ENCODE measurements at places on chromosomes 12 and 14. TPM values are rescaled to one million over a fixed set of nuclear protein-coding genes. Genes with fewer than 3 reads are reported as not detected.
A peak's percentile ranks its signal among the peaks of the same experiment; 100 is the strongest.

PMEL gene
- total RNA-seq = 0.40 TPM

GRCh38 chr12:57131896-57132744 is 3.8 kb downstream of the LRP1 start:
- no peak for DNase-seq

- no peak for DNase-seq
These were observed 28.0 kb upstream of the NCOR2 start for GRCh38 chr12:124595444-124595843.

DNA sequence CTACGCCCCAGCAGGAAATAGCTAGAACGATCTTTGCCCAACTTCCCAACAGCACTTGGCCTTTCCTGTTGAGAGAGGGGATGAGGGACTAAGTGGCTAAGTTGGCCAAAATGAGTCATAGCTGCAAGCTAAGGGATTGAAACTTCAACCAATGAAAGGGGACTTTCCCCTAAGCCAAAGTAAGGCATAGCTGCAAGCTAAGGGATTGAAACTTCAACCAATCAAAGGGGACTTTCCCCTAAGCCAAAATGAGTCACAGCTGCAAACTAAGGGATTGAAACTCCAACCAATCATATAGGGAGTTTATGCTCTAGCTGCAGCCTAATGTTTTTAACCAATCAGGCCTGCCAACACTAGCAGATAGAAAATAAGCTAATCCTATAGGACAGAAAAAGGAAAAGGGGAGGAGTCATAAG is 100.5 kb upstream of the SSTR1 start:
- DNase-seq = peak; percentile 84

DNA sequence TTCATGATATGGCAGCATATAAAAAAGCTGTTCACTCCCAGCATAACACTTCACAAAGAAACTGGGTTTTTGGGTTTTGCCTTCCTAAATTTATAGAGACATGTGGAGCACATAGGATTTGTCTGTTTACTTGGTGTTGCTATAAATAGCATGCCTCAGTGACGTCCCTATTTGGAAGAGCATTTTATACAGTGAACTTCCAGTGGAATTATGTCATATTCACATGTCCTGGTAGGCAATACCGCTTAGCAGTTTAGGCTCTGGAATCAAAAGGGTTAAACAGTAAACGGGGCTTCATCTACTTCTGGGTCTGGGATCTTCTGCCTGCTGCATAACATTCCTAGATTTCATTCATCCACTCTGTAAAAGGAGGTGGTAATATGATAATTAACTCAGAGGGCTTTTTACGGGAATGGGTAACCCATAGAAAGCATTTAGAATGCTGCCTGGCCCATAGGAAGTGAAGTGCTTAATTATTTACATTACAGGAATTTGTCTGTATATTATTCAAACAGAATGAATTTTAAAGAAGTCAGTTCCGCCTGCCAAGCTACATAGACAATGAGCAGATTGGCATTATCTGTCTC is 396.1 kb downstream of the TMTC2 start:
- DNase-seq = no peak

DNA sequence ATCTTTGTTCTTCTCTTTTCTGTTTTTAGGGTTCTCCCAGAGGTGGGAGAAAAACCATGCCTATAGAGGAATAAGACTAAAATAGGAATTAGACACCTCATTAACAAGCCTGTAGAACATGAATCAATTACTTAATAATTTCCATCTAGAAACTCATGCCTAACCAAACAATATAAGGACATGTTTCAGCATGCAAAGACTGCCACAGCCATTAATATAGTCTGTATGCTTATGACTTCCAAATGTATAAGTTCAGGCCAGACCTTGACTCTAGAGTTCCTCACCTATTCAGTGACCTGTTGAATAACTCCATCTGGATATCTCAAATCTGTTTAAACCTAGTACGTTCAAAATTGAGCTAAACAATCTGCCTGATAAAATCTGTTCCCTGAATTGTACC is 304.6 kb downstream of the BMP4 start:
- DNase-seq = no peak

DNA sequence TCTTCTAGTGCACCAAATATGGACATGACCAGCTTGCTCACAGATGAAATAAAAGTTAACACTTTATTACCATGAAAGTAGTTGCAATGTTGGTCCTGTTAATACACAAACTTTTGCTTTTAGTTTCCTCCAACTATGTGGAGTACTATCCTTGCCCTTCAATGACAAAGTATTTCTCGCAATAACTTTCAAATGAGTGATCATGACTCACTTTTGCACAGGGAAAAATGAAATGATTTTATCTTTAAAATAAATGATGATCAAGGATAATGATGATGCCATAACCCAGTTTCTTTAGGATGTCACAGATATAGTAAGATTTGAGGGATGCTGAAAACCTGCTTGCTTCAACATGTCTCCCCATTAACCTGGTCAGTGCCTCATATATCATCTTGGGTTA is 254.0 kb upstream of the KITLG start:
- no peak for DNase-seq

PTPRB gene
- total RNA-seq = 0.31 TPM

OR4K13 gene
- not detected for total RNA-seq

OR4M1 gene
- total RNA-seq = not detected

GRCh38 chr12:5565933-5566599 is 134.2 kb downstream of the NTF3 start:
- no peak for DNase-seq

GRCh38 chr14:37081218-37081617 is 91.2 kb downstream of the SLC25A21 start:
- DNase-seq = no peak

DNA sequence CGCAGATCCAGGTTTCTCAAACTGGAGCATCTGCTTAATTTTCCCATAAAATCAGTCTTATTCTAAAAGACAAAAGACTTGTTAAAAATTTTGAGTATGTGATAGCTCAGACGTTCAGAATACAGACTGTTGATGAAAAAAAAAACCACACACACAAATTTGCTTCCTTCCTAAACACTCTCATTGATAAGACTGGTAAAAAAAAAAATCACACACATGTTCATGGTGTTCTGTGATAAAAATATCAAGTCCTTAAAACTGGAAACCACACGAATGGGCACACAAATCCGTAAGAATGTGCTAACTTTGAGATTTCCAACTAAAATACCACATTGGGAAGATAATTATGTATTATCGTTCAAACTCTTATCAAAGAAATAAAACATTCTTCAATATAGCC is 6.7 kb upstream of the ARID4A start:
- DNase-seq = no peak

DNA sequence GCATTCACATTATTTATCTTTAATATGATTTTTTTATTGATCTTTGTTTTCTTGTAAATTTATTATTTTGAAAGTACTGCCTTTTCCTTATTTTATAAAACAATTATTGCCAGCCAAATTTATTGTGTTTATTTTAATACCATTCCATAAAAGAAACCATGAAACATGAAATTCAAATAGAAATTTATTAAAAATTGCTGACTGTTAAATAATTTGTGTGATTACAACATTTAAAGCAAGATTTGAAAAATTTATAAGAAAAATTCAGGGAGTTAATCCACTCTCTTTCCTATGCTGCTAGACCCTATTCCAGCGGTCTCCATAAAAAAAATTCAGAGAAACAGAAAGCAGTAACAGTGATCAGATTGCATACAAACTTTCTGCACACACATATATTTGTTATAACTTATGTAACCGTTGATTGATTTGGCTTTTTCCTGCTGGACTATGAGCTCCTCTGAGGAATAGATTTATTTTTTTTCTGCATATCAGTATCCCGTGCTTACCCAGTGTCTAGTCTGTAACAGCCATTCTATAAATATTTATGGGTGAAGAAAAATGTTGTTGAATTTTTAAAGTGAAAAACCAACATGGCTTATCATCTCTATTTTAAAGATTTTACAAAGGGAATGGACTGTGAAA is 68.1 kb downstream of the LRRK2 start:
- no peak for DNase-seq

DNA sequence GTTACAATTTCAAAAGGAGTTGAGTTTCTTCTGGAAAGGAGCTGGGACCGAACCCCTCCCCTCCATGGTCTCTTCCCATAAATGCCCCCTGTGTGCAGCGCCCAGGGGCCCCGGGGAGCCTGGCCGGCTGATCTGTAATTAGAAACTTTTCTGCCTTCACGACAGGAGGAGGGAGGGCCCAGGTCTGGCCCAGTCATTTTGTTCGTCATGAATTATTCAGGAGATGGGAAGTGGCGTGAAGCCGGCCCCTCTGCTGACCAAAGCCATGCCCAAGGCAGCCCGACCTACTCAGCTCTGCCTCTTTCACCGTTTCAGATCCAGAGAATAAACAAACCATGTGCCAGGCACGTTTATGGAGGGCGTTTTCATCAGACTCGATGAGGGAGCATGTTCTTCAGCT is 33.3 kb upstream of the MSI1 start:
- no peak for DNase-seq

DNA sequence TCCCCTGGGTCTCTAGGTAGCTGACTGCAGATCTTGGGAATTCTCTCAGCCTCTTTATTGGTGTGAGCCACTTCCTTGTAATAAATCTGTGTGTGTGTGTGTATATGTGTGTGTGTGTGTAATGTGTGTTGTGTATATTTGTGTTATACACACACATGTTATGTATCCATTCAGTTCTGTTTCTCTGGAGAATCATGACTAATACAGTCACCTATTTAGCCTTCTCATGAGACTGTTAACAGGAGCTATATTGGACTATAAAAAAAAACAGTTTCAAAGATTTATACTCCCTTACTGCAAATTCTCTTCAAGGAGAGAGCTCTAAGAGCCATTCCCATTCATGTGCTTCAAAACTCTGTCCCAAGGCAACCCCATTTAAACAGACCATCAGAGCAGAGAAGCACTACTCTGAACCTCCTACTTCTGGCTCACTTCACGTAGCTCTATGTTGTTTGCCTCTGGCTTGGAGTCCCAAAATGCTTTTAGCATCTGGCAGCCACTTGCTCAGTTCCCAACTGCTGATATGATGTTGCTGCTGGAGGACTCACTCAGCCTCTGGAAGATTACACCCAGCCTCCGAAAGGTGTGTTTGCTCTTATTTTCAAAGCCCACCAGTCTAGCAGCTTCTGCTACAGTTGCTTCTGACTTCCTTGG is 48.7 kb upstream of the KITLG start:
- no peak for DNase-seq
